CD4-positive, alpha-beta T cell (primary cell): ENCODE measurements at places on chromosomes 11 and 22.

DNA sequence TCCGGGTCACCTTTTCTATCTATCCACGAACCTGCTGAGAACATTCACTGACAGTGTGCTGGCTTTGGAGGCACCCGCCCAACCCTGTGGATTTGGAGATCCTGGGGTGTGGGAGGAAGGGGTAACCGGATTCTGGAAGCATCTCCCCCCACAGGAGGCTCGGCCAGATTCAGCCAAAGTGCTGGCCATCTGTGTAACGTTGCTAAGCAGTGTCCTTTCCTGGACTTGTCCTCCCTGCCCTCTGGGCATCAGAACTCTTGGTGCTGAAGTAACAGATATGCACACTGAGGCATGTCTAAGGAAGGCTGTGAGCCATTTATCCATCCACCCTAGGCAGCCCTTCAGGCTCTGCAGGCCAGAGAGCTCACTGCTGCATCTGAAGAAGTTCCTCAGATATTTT, 85.7 kb downstream of the SNX19 start:
- H3K27me3 ChIP-seq: peaks cover 4% of the 10 kb centered on the region
- DNase-seq: no peak
- no peaks in the 10 kb centered on the region for H3K4me1 ChIP-seq
- H3K4me3 ChIP-seq: no peak overlapping the region
- no peak overlapping the region for H3K27ac ChIP-seq
- no peaks in the 10 kb centered on the region for H3K36me3 ChIP-seq

- H3K4me1 ChIP-seq: no peaks in the 10 kb centered on the region
- no peak for DNase-seq
- no peaks in the 10 kb centered on the region for H3K36me3 ChIP-seq
- H3K27ac ChIP-seq: no peak overlapping the region
Observed at GRCh38 chr11:95453616-95454171, 222.7 kb upstream of the SESN3 start.

DNA sequence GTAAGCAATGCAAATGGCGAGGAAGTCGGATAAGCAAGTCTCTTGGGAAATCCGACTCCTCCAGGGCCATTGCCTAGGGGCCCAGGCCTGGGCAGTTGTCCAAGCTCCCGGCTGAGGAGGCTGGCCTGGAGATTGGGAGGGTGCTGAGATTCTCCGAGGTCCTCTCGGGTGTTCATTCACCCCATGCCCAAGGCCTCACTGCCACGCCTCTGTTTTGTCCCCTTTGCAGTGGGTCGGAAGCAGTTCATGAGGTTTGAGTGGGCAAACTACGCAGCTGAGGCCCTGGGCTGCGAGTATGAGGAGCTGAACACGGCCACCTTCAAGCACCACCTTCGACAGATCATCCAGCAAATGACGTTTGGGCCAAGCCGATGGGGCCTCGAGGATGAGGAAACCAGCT, 81.3 kb downstream of the MYO18B start:
- H3K36me3 ChIP-seq: no peaks in the 10 kb centered on the region
- no peak overlapping the region for H3K4me3 ChIP-seq
- no peak for DNase-seq
- no peak overlapping the region for H3K27ac ChIP-seq

- H3K4me1 ChIP-seq: no peaks in the 10 kb centered on the region
- H3K4me3 ChIP-seq: no peak overlapping the region
- H3K27me3 ChIP-seq: no peaks in the 10 kb centered on the region
- DNase-seq: no peak
- H3K27ac ChIP-seq: no peak overlapping the region
Observed at GRCh38 chr11:117770061-117770460, 27.0 kb downstream of the DSCAML1 start.

GRCh38 chr22:49243335-49243734, 584.3 kb downstream of the BRD1 start:
- no peaks in the 10 kb centered on the region for H3K27me3 ChIP-seq
- no peaks in the 10 kb centered on the region for H3K36me3 ChIP-seq
- H3K4me3 ChIP-seq: no peak overlapping the region
- H3K27ac ChIP-seq: no peak overlapping the region
- no peaks in the 10 kb centered on the region for H3K4me1 ChIP-seq

DNA sequence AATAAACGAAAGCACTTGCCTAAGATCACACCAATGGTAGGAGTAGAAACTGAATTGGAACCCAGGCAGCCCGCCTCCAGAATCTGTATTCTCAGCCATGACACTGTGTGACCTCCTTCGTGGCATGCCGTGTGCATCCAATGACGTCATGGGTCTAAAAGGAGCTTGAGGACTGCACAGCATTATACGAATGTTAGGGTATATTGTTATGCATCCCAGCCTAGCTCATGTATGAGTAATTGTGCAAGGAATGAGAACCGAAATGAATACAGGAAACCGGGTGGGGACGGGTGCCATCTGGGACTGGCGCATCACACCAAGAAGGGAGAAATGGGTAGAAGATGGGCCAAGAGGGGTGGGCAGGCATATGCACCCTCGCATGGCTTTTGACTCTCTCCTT, 12.3 kb upstream of the IGSF9B start:
- no peak overlapping the region for H3K27ac ChIP-seq
- H3K4me1 ChIP-seq: peaks cover 14% of the 10 kb centered on the region
- no peak for DNase-seq
- no peaks in the 10 kb centered on the region for H3K36me3 ChIP-seq
- H3K4me3 ChIP-seq: no peak overlapping the region

- DNase-seq: no peak
- no peak overlapping the region for H3K4me3 ChIP-seq
- H3K27ac ChIP-seq: no peak overlapping the region
- H3K27me3 ChIP-seq: no peaks in the 10 kb centered on the region
- no peaks in the 10 kb centered on the region for H3K4me1 ChIP-seq
Observed at GRCh38 chr11:92682136-92682535, 287.3 kb upstream of the MTNR1B start.

- no peak overlapping the region for H3K4me3 ChIP-seq
- peaks cover 5% of the 10 kb centered on the region for H3K4me1 ChIP-seq
Observed at GRCh38 chr11:44637487-44637886, 72.0 kb downstream of the CD82 start.

DNA sequence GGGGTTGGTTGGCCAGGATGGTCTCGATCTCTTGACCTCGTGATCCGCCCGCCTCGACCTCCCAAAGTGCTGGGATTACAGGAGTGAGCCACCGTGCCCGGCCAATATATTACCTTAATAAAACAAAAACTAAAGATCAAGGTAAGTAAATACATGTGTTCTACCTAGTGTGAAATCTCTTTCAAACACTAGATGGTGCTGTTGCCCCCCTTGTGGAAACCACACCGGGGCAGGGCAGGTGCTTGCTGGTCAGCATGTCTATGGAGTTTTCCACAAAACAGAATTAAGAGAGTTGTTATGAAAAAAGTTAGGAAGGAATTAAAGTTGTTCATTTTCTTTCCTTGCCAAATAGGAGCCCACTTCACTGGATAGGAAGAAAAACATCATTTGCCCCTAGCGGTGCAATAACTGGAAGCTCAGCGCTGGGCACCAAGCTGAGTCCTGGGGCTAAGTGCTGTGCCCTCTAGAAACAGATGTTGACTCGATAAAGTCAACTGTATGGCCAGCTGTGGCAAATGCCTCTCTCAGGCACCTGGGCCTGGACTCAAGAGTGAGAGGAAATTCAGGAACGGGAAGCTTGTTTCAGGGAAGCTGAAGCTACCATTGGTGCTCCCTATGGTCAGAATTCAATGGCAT, 6.3 kb upstream of the KCNJ5 start:
- peaks cover 50% of the 10 kb centered on the region for H3K27me3 ChIP-seq
- H3K4me3 ChIP-seq: no peak overlapping the region
- no peaks in the 10 kb centered on the region for H3K36me3 ChIP-seq
- H3K27ac ChIP-seq: no peak overlapping the region

- peaks cover 55% of the 10 kb centered on the region for H3K36me3 ChIP-seq
- no peaks in the 10 kb centered on the region for H3K27me3 ChIP-seq
- no peak overlapping the region for H3K4me3 ChIP-seq
- no peak for DNase-seq
Observed at GRCh38 chr11:44620328-44620725, 54.9 kb downstream of the CD82 start.

DNA sequence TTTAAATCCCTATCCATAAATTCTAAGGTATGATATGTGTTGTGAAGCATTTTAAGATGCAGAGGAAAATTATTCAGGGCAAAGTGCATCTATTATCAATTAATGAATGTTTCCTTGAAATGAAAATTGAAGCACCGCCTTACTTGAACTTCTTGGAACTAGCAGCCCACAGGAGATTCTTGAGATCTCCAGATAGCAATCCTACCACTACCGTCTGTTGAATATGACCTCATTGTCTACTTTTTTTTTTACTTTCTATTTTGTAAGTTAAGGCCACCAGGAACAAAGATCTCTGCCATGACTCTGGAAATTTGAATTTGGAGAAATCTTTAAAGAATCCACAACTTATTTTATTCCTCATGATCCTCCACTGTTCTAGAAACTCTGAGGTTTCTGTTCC, 808.7 kb downstream of the KCNA4 start:
- H3K4me1 ChIP-seq: no peaks in the 10 kb centered on the region
- H3K27me3 ChIP-seq: no peaks in the 10 kb centered on the region
- no peak overlapping the region for H3K27ac ChIP-seq
- no peak overlapping the region for H3K4me3 ChIP-seq
- H3K36me3 ChIP-seq: no peaks in the 10 kb centered on the region

DNA sequence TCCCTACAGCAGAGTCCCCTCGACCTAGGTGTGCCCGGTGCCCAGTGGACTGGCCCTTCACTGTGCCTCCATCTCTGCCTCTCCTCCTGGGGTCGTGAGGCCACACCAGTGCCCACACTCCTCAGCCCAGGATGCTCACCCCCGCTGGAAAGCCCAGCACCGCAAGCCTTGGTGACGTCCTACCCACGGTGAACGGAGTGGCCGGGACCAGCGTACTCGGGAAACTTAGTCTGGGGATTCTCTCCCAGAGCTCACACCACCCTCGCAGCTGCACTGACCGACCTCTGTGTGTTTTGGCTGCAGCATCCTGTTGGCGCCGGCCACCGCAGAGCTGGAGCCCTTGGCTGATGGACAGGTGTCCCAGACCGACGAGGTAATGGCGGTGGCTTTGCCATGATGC, 35.5 kb upstream of the KRTAP5-7 start:
- no peaks in the 10 kb centered on the region for H3K4me1 ChIP-seq
- H3K27me3 ChIP-seq: no peaks in the 10 kb centered on the region
- peaks cover 60% of the 10 kb centered on the region for H3K36me3 ChIP-seq
- no peak for DNase-seq

DNA sequence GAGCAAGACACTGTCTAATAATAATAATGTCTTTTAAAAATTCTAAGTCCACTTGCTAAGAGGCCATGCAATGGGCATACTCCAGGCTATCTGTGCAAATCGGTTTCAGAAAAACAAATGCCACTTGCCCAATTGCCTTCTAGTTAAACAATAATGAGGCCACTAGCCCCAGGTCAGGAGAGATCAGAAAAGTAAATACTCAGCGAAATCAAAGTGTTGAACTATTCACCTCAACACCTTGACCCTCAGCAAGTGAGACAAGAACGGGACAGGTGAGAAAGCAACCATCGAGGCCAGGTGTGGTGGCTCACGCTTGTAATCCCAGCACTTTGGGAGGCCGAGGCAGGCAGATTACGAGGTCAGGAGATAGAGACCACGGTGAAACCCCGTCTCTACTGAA, 72.3 kb upstream of the SYN3 start:
- no peaks in the 10 kb centered on the region for H3K36me3 ChIP-seq
- no peaks in the 10 kb centered on the region for H3K4me1 ChIP-seq
- H3K27ac ChIP-seq: no peak overlapping the region
- no peaks in the 10 kb centered on the region for H3K27me3 ChIP-seq
- no peak overlapping the region for H3K4me3 ChIP-seq

GRCh38 chr11:96393753-96394348, 4.0 kb downstream of the JRKL start:
- DNase-seq: no peak
- H3K27me3 ChIP-seq: no peaks in the 10 kb centered on the region
- no peak overlapping the region for H3K27ac ChIP-seq
- no peaks in the 10 kb centered on the region for H3K36me3 ChIP-seq
- H3K4me1 ChIP-seq: peaks cover 16% of the 10 kb centered on the region

- no peak overlapping the region for H3K27ac ChIP-seq
- peaks cover 20% of the 10 kb centered on the region for H3K27me3 ChIP-seq
- H3K36me3 ChIP-seq: no peaks in the 10 kb centered on the region
- H3K4me3 ChIP-seq: peak overlapping the region; percentile 70
- peaks cover 31% of the 10 kb centered on the region for H3K4me1 ChIP-seq
Observed at GRCh38 chr11:19714387-19715363, 2.0 kb downstream of the NAV2 start.

GRCh38 chr22:37203354-37204044, 8.8 kb downstream of the SSTR3 start:
- no peak for DNase-seq
- no peaks in the 10 kb centered on the region for H3K27me3 ChIP-seq

DNA sequence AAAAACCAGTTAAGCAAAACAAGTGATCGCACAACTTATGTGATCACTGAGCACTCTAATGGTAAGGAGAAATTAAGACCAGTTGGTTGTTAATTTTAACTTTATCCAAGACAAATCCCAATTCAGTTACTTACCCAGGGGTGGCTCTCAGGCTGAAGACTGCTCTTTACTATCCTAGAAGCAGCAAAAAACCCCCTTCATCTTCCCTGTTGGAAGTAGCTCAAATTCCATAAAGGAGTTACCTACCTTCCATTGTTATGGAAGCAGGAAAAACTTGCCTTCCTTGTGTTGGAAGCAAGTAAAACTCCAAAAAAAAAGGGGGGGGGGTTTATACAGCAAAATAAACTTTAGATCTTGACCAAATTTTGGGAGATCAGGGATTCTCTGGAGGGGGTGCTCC, 5.2 kb upstream of the MRPL16 start:
- no peak overlapping the region for H3K27ac ChIP-seq
- DNase-seq: no peak

GRCh38 chr11:64148226-64148916, 17.5 kb downstream of the MACROD1 start:
- H3K27me3 ChIP-seq: no peaks in the 10 kb centered on the region
- H3K36me3 ChIP-seq: no peaks in the 10 kb centered on the region
- H3K27ac ChIP-seq: no peak overlapping the region

DNA sequence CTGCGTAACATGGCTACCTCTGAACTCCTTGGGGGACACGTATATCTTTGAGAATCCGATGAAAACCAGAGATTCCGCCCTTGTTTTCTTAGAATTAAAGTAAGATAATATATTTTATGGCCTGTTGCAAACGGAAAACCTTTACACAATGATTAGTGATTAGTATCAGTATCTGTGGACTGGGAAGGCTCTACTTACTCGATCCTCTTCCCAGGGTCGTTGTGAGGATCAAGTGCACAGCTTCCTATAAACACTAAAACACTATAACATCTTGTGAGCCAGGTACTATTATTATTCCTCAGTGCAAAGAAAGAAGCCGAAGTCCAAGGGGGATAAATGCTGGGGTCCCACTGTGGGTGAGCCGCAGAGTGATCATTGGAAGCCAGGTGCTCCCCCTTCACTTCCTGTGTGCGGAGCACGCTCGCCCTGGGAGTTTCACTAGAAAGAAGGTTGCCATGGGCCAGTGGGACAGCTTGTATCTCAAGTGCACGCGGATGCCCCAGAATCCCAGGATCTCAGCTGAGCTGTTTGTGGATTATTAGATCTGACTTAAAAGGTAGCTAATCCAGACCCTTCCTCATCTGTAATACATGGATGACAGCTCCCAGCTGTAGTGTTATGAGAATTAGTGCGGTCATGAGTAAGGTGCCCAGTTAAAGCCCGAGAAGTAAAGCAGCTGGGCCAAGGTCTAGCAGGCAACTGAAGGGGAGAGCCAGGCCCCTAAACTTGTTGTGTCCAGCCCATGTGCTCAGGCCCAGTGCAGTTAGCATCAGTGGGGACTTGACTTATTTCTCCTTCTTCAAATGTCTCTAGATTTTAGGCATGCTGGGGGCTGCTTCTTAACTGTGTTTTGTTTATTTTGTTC, 839 bp downstream of the CBY1 start:
- peaks cover 19% of the 10 kb centered on the region for H3K4me1 ChIP-seq
- peak; percentile 16 for DNase-seq
- no peaks in the 10 kb centered on the region for H3K27me3 ChIP-seq

GRCh38 chr11:69155302-69156234, at the start of gene SMIM38:
Gene SMIM38 (plus strand): TSS chr11:69155935. CDS start chr11:69157847, 1,912 bp downstream.
- no peak within 1 kb of the TSS for H3K27ac ChIP-seq
- no peaks in the 10 kb centered on the region for H3K36me3 ChIP-seq
- peaks cover 9% of the 10 kb centered on the region for H3K27me3 ChIP-seq
- H3K4me1 ChIP-seq: peaks cover 14% of the 10 kb centered on the region
- H3K4me3 ChIP-seq: no peak within 1 kb of the TSS
